ENCODE measurements at places on chromosomes 16 and 17.

GRCh38 chr17:56468840-56469239 lies 124.7 kb upstream of the NOG start:
- no peak for DNase-seq

DNA sequence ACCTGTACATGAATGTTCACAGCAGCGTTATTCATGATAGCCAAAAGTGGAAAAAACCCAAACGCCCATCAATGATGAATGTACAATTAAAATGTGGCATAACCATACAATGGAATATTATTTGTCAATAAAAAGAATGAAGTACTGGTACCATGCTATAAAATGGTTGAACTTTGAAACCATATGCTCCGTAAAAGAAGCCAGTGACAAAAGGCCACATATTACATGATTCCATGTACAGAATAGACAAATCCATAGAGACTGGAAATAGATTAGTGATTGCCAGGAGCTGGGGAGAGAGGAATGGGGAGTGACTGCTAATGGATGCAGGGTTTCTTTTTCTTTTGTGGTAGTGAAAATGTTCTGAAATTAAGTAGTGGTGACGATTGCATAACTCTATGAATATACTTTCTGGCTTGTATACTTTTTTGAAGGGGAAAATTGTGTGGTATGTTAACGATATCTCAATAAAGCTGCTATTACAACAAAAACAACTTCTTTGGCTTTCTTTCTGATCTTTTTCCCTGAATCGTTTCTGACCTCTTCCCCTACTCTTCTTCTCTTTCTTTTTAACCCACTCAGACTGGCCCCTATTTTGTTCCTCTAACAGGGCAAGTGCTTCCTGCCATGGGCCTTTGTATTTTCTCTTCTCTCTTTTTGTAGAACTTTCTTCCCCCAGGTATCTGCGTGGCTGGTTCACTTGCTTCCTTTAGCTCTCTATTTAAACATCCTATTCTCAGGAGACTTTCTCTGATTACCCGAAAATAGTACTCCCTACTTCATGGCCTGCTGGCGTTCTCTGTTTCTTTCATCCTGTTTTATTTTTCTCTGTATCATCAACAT lies 67.9 kb downstream of the FTO start:
- no peak for DNase-seq

GRCh38 chr16:54336631-54337204 lies 50.1 kb upstream of the IRX3 start:
- DNase-seq = no peak

GRCh38 chr17:14793237-14793636 lies 471.9 kb downstream of the PMP22 start:
- no peak for DNase-seq

DNA sequence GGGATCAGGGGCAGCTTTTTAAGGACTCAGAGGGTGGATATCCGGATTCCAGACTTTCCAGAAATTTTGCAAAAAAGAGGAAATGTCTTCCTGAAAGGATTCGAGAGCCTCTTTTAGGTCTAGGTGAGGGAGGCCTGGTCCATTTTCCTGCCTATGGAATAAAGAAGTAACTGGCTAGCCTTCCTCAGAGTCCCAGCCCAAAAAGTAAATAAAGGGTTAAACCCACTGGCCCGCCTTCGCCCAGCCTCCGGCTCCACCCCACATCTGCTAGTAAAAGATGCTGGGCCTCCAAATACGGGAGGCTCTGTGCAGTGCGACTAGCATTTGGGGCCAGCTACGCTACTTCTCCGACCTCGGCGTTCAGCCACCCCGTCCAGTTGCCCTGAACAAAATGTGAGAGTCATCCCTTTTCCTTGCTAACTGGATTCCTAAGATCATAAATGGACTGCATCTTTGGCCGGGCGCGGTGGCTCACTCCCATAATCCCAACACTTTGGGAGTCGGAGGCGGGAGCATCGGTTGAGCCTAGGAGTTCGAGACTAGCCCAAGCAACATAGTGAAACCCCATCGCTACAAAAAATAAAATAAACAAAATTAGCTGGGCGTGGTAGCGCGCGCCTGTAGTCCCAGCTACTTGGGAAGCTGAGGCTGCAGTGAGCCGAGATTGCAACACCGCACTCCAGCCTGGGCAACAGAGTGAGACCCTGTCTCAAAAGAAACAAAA lies 824 bp upstream of the MPP2 start:
- DNase-seq = peak; percentile 50

- DNase-seq = no peak
These were observed 141.0 kb downstream of the STX8 start for GRCh38 chr17:9434642-9435057.

DNA sequence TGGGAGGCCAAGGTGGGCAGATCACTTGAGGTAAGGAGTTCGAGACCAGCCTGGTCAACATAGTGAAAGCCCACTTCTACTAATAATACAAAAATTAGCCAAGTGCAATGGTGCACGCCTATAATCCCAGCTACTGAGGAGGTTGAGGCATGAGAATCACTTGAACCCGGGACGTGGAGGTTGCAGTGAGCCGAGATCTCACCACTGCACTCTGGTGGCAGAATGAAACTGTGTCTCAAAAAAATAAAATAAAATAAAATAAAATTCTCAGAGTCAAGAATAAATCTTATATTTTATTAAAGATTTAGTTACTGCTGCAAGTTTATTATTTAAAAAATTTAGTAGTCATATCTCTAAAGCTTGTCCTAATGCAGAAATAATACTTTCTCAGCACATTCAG lies 29.7 kb downstream of the ARL4D start:
- no peak for DNase-seq
